T-helper 1 cell (primary cell): ENCODE measurements at places on chromosomes 12 and 14.

GRCh38 chr12:61780435-61780834 is 479.8 kb upstream of the USP15 start:
- no peak for DNase-seq

DNA sequence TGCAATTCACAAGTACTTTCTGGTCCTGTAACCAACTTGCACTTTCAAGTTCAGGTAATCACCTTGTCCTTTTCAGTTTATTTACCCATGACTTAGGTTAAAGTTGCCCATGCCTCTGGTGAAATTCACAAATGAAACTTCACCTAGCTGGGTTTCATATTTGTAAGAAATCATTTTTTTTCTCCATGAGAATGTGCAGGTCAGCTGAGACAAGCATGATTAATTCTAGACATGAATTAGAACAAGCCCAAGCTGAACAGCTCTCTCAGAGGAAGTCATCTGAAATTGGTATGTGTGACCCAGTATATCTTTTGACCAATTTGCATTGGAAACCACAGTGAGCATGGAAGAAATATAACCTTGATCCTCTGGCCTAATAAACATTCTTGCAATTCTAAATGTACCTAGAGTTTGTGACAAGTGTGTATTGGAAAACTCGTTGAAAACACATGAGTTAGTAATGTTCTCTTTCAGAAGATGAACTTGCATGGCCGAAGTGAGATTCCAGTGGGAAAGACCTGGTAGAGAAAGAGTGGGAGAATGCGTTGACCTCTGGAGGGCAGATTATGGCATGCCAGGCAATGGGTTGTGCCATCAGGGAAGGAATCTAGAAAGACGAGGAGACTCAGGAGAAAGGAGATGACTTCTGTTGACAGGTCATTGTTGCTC is 486.5 kb downstream of the ZFP36L1 start:
- no peak for DNase-seq

DNA sequence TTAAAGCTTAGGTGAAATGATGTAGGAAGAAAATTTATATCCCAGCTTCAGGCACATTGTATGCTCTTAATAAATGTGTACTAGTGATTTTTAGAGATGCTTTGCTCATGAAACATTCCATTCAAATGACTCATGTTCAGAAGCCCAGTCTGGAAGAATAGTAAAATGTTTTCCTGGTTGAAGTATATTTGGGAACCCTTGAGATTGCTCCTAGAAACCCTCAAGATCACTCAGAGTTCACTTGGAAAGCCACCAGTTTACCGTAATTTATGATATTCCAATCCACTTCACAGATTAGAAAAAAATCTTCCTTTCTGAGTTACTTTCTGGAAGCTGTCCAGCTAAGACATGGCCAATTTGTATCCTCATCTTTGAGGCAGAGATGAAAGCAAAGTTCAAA is 186.4 kb downstream of the SYT10 start:
- DNase-seq: no peak

DNA sequence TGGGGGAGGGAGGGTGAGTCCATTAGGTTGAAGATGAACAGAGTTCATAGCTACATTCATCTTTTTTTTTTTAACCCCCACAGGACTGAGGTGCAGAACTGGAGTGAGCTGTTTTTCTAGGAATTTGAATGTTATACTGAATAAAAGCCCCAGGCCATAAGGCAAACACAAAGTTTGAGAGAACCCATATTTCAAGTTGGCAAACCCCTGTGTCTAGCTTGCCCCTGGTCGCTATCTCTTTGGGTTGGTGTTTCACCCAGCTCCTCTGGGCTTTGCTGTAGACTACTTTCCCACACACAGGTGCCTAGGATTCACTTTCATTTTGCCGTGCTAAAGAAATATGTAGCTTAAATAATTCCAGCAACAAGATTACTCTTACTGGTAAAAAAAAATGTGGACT is 5.2 kb upstream of the LMO3 start:
- no peak for DNase-seq

- DNase-seq: no peak
Observed at GRCh38 chr12:27198036-27198435, 46.0 kb upstream of the STK38L start.
